ENCODE measurements at places on chromosomes 13 and 19.

DNA sequence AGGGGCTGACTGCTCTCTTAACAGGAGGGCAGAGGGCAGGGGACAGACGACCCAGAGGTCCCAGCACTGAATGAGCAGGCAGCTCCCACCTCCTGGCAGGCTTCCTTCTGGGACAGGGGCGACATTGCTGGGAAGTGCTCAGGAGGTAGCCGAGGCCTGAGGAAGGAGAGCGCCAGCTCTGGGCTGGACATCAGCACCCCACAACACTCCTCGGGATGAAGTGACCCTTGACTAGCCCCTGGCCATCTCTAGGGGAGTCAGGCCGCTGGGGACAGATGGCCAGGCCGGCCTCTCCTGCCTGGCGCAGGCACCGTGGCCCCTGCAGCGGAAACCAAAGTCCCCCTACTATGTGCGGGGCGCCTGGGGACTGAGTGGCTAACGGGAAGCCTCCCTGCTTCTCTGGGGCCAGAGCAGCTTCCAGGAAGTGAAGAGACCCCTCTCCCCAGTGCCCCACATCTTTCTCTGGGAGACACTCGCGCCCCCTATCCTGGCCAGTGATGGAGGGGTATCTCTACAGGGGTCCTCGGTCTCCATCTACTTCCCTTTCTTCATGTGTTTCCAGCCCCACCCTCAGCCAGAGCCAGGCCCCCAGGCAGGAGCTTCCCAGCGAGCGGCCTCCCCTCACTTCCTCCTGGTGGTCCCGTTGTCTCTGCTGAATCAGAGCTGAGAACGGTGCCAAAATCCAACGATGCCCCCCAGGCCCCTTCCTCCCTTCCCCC, 10.1 kb downstream of the PRR36 start:
- DNase-seq, result no peak

GRCh38 chr19:4597975-4598671, 38.6 kb upstream of the SEMA6B start:
- no peak for DNase-seq

DNA sequence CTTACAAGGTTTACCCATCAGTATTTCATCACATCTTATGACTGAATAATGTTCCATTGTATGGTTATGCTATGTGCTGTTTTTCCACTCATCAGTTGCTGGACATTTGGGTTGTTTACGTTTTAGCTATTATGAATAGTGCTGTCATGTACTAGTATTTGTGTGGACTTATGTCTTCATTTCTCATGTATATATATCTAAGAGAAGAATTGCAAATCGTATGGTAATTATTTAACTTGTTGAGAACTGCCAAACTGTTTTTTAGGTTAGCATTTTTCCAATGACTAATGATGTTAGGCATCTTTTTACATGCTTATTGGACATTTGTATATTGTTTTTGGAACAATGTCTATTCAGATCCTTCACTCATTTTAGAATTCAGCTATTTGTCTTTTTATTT, 368.3 kb downstream of the LMO7 start:
- DNase-seq, result no peak

DNA sequence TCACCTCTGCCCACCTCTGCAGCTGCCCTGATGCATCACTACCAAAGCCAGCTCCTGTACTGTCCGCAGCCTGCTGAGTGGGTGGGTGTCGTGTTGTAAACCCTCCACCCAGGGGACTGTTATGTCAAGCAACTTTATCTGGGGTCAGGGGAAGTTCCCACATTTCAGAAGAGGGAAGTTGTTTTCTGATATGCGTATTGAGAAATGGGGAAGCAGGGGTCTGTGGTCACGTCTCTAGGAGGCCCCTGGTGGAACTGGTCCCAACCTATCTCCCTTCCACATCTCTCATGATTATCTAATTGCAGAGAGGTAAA, 31.2 kb downstream of the CLEC17A start:
- DNase-seq, result no peak

GRCh38 chr13:27355894-27356293, 68.5 kb upstream of the GTF3A start:
- DNase-seq, result no peak

Measured in NCI-H774 (cell line).